ENCODE measurements at places on chromosomes 3 and 15.

GRCh38 chr3:45035441-45036301, 9.6 kb downstream of the CLEC3B start:
- no peak for DNase-seq

DNA sequence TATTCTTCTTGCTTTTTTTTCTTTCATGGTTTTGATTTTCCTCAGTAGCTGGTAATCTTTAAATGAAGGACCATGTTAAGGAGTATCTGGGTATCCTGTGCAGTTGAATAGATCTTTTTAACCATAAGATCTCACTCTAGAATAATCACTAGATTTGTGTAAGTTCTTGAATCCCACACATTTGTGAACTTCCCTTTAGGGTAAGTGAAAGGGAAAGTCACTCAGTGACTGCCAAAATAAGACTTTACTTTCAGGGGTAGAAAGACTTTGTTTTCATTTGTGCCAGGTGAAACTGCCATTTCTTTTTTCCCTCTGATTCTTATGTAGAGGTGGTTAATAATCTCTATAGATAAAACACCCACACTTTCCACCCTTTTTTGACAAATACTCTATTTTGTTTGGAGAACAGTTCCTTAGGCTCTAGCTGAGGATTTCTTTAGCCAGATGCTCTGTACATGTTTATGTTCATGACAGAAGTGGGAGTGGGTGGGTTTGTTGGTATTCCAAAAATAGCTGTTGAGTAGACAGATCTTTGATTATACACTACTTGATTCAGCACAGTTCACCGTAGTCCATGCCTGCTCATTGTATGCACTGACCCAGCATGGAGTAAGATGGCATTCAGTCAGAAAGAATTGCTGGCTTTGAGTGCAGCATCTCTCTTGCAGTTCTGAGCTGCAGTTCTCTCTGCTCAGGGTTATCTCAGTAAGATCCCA, 28.5 kb downstream of the LRRC49 start:
- DNase-seq: no peak

GRCh38 chr15:77901251-77901881, 176.1 kb downstream of the TBC1D2B start:
- no peak for DNase-seq

DNA sequence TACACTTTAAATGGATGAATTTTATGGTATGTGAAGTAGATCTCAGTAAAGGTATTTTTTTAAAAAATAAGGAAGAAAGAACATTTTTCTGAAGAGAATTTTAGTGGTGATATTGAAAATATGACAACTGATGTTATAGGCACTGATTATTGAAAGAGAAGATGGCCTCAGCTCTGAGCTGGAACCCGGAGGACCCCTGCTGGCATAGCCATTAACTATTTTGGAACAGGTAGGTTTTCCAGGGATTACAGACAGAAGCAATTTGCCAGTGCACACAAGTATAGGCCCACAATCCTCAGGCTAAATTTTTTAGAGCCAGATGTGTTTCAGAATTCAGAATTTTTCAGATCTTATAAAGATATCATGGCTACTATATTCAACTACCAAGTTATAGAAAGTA, 315.9 kb upstream of the GPR149 start:
- no peak for DNase-seq

DNA sequence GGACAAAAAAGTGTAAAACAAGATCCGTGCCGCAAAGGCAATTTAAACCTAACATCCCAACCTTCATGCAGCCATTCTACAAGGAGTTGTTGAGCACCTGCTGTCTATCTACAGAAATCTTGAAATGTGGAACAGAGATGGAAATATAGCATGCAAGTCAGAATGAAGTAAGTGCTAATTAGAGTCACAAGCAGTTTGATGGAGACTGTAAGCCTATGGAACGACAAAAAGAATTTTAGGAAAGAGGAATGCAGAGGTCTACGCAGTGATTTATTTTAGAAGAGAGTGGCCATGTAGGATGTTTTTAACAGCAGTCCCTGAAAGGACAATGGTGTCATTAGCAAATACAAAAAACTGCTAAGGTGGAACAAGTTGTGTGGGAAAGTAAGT, 851 bp upstream of the DCBLD2 start:
- no peak for DNase-seq

DNA sequence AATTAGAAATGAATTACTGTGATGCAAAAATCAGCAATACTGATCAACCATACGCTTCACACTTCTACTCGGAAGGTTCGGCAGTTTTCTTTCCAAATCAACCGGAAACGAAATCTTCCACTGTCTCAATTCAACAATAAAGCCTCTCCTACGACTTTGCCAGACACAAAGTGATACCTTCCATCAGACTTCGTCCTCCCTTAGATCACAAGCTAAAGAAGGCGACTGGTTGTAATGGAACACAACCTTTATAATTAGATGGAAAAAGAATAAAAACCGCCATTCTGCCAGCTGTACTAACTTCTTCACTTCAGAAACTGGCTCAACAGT, 618 bp downstream of the PARL start:
- no peak for DNase-seq

DNA sequence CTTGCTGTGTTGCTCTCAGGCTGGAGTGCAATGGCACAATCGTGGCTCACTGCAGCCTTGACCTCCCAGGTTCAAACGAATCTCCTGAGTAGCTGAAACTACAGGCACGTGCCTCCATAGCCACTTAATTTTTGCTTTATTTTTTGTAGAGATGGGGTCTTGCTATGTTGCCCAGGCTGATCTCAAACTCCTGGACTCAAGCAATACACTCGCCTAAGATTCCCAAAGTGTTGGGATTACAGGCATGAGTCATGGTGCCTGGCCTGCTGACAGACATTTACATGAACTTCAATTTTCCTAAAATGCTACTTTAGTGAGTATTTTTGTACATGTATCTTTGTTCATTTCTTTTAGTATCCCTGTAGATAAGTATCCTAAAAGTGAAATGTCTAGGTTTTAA, 132.3 kb downstream of the SUCLG2 start:
- no peak for DNase-seq

DNA sequence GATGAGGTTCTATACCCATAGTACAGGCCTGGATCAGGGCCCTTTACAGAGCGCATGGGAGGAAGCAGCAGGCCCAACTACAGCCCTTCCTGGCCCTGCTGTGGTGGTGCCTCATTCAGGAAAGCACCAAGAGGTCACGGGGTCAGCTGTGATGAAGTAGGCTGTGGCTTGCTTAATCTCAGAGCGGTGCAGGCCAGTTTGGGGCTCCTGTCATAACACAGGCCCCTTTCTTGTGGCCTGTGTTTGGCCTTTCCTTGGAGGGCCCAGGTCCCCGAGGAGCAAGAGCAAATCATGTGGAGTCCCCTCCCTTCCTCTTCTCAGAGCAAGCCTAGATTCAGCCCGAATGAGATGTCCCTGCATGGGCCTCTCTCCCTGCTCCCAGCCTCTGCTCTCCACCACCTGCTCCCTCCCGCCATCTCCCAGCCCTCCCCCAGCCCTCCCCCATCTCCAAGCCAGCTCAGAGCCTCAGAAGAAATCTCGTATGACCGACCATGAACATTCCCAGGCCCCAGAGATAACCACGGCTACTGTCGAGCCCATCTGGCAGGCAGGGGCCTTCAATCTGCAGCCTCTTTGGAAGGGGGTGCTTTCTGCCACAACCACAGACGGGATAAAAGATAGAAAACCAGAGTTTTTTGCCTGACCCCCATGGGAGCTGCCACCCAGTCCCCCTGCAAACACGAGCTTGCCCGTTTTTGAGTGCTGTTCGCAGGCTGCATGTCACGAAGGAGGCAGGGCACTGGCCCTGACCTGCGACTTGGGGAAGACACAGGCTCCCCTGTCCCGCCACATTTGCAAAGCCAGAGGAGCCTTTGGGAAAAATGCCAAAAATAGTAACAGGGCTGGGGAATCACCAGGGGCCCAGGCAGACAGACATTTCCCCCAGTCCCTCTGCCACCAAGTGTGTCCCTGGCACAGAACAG, 32.3 kb upstream of the DUSP7 start:
- DNase-seq: no peak

- DNase-seq: no peak
Observed at GRCh38 chr3:188241072-188241471, 87.1 kb downstream of the LPP start.

DNA sequence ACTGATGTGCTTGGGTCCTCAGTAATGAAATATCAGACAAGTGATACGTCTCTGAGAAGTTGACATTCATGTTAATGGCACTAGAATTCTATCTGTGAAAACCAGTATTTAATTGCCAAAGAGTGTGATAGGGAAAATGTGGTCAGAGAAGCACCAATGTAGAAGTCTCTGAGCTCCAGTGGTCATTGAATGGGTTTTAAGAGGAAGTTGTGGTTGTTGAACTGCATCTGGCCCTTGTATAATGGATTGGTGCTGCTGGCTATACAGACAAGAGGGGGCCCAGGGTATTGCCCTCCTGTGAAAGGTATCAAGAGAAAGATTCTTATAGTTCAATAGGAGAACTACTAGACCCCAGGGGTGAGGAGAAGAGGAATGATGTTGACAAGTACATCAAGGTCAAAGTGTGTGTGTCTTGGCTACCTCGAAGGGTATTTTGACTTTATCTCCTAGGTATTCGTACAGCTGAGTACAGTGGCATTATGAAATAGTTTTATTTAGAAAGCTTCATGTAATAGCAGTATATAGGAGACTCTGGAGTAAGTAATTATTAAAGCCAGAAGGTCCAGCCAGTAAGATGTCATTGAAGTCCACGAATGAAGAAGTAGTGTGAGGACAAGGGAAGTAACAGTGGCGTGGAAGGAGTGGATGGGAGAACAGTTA, 47.1 kb downstream of the CHD2 start:
- no peak for DNase-seq

Measured in stimulated activated CD8-positive, alpha-beta memory T cell treated with anti-CD3 and anti-CD28 coated beads, Interleukin-4, amount 100 ng/mL, for 1 hour (primary cell).